ENCODE measurements at places on chromosomes 6 and 20. TPM values are rescaled to one million over a fixed set of nuclear protein-coding genes. Genes with fewer than 3 reads are reported as not detected.

- DNase-seq: no peak
Observed at GRCh38 chr6:157170535-157170934, 152.8 kb downstream of the TMEM242 start.

- peak; percentile 62 for DNase-seq
Observed at GRCh38 chr6:35583893-35584688, 71.4 kb upstream of the TULP1 start.

- peak; percentile 98 for DNase-seq
Observed at GRCh38 chr6:16769131-16769985, 8.1 kb upstream of the ATXN1 start.

Gene NMBR
- total RNA-seq: not detected

DNA sequence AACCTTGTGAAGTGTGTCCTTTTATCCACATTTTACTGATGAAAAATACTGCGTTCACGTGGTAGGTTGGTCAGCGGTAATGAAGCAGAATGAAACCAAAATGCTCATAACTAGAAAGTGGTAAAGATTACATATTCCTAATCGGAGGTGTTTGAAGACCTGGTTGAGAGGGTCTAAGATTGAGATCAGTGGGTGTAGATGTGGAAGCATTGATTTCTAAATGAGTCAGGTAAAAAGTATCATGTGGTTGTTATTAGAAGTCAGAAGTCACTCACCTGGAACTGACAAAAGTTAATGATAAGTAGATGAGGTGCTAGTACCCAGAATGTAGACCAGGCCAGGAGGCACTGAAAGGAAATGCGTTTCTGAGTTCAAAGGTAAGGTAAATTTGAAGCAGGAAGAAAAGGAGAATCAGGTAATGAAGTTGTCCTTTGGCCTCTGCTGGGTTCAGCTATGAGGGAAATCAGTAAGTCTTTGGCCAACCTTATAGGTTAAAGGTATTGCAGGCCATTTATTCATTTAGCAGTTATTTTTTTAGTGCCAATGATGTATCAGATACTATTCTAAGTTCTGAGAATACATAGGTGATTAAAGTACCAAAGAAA, 31.2 kb downstream of the FAM83B start:
- no peak for DNase-seq

- DNase-seq: no peak
Observed at GRCh38 chr20:24437196-24438082, 32.0 kb upstream of the SYNDIG1 start.

Gene HMGCLL1
- not detected for total RNA-seq

Gene TDRD6
- total RNA-seq: not detected

DNA sequence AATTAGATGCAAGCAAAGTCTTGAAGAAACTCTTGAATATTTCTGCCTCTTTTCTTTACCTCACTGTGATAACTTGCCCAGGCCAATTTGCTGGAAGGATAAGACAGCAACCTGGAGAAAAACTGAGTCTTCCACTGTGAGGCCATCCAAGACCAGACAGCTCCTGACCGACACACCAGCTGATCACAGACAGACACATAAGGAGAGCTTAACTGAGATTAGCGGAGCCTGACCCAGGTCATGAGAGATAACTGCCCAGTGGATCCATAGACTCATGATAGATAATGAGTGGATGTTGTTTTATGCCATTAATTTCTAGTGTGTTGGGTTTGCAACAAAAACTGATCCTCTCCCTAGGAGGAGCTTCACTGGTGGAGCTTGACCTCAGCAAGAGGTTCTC, 64.4 kb upstream of the NOX3 start:
- no peak for DNase-seq

Gene QRSL1
- total RNA-seq: 14.2 TPM

DNA sequence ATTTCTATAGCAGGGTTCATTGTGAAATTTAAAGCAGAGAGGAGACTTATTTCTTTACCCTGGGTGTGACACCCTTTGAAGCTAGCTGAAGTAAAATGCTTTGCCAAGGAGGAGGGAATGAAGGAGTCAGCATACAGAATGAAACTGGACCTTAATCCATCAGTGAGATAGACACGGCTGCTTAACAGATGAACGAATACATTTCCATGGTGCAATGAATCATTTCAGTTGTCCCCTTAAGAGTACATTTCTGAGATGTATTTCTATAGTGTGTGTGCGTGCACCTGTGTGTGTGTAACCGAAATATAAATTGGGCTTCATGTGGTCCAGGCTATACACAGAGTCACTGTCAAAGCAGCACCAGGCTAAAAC, 73.8 kb upstream of the CD93 start:
- DNase-seq: no peak

- no peak for DNase-seq
Observed at GRCh38 chr20:21082584-21082983, 23.6 kb downstream of the LINC00237 start.

- DNase-seq: no peak
Observed at GRCh38 chr6:16591396-16592222, 169.7 kb downstream of the ATXN1 start.

GRCh38 chr6:96823743-96824142, 13.5 kb downstream of the GPR63 start:
- no peak for DNase-seq

DNA sequence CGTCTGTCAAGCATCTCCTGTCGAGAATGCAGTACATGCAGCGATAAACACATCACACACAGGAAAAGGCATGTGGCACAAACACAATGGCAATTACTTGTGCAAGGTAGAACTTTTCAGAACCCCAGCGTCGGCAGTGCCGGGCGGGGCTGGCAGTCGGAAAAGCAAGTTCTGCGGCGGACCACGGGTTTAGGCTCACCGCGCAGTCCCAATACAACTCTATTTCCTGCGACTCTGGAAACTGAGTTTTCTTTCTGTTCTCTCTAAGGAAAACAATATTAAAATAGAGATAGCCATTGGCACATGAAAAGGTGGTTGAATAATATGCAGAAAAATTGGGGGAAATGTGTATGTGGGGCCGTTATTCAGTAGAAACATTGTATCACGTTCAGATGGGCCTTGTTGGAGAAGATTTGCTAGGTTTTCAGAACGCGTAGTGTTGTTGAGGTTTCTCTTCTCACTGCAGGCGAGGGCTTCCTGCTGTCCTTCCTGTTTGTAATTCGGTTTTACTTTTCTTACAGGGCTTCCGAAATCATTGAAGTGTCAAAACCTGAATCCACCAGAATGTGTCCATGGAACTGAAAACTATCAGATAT, 369.5 kb downstream of the THBS2 start:
- DNase-seq: no peak

DNA sequence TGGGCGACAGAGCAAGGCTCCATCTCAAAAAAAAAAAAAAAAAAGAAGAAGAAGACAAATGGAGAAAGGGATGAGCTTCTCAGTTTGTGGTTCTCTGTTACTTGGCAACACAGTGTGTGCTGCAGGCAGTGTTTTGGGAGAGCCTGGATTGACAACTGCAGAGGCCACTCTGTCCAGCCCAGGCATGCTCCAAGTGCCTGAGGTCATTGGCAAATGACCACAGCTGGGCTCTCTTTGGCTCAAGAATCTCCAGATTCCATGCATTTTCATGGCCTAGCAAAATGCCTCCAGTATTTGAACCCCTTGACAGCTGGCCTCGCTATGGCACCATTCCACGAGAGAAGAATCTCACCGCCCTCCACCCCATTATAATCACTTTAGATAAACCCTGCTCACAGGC, 126.2 kb downstream of the ANKRD60 start:
- peak; percentile 52 for DNase-seq

Gene TINAG
- total RNA-seq: not detected

Gene SLC17A3
- not detected for total RNA-seq

DNA sequence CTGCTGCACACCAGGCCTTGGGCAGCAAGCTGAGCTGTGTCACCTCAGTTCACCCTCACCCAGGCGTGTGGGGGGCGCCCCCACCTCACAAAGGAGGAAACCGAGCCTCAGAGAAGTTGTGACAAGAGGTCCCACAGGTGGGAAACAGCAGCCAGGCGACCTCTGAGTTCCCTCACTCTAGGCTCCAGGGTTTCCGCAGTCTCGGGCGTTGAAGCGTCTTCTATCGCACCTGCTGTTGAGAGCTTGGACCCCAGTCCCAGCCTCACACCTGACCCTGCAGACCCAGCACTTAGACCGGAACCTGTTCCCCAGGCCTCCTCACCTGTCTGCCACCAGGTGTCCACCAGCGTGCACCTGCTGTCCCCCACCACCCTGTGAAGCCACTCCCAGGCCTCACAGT, 22.3 kb upstream of the APMAP start:
- no peak for DNase-seq

DNA sequence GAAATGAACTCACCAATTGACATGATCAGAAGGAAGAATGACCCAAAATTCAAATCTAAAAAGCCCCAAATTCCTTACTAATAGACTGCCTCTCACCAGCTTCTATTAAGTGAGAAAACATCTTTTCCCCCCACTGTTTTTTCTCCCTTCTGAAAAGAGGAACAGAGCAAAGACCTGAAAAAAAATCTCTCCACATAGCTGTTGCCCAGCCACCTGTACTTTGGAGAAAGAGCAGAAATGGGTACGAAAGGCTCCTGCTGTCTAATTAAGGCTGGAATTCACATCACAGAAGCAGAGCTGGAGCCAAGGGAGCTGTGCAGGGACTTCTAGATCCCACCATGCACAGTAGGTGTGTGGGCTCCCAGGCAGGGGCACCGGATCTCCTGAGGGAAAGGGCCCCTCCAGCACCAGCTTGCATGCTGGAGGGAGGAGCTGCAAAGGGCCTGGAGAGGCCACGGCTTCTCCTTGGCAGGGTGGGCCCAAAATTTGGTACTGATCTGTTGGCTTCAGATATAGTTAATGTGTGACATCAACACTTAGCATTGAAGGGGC, 73.2 kb upstream of the DUSP22 start:
- DNase-seq: no peak

GRCh38 chr6:158150701-158151100, 17.4 kb downstream of the SERAC1 start:
- peak; percentile 85 for DNase-seq

DNA sequence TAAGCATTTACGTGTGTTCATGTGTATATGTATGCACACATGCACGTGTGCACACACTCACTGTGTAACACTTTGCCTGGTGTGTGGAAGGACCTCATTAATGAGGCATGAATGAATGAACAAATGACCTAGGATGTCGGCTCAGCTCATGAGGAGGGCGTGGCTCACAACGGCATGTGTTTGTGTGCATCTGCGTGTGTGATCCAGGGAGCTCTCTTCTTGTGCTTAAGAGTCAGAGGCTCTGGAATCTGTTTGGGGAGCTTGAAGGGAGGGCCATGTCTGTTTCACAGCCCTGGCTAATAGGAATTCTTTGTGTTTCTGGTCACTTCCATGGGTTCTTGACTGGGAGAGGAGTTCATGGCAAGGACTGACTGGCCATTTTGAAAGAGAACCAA, 32.7 kb downstream of the TOX2 start:
- DNase-seq: no peak

DNA sequence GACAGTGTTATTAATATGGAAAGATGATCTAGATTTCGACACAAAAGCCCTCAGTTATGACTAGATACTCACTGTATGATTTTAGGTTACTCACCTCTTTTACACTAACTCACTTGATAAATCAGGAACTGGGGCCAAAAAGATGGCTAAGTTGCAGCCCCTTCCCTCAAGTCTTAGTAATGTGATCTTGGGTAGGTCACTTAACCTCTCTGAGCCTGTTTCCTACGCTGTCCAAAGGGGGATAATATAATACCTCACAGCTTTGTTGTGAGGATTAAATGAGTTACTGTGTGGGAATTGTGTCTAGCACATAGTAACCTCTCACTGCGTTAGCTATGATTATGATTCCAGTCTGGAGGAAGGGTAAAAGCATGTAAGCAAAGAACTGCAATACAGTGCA, 1.3 kb downstream of the TTI1 start:
- DNase-seq: no peak

DNA sequence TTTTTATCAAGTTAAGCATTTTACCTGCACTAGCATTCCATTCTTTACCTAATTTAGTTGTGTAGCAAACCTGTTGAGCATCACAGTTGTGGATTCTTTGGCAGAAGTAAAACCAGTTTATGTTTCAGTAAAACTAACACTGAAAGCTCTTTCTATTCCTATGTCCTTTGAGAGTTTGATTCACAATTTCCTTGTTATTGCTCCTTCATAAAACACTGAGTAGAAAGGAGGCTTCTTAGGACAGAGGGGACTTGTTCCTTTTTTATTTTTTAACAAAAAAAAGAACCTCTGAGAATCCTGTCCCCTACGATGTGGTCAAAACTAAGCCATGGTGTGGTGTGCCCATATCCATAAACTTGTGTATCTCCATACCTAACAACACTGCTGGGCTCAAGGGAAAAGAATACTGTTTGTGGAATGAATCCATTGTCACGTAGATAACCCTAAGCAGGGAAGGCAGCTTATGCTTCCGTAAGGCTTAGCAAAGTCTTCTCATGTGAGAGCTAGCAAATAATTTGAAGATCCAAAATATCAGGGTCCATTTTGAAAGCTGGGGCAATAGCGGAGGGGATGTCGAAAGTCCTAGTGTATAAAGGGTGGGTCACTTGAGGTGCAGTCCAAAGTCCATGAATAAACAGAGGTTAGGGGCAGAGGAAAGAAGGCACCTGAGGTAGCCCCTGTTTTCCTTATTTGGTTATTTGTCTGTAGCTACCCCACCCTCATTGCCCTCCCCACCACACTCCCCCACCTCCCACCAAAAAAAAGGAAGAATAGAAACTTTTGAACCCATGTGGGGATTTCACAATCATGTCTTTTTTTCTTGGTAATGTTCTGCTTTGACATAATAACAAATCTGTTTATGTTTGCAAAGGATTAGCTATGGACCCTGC, 71.0 kb downstream of the PLAGL1 start:
- no peak for DNase-seq

Gene RBPJL
- not detected for total RNA-seq

Gene AK9
- total RNA-seq: 3.0 TPM

- no peak for DNase-seq
Observed at GRCh38 chr6:74181471-74181870, 485.5 kb downstream of the CD109 start.

DNA sequence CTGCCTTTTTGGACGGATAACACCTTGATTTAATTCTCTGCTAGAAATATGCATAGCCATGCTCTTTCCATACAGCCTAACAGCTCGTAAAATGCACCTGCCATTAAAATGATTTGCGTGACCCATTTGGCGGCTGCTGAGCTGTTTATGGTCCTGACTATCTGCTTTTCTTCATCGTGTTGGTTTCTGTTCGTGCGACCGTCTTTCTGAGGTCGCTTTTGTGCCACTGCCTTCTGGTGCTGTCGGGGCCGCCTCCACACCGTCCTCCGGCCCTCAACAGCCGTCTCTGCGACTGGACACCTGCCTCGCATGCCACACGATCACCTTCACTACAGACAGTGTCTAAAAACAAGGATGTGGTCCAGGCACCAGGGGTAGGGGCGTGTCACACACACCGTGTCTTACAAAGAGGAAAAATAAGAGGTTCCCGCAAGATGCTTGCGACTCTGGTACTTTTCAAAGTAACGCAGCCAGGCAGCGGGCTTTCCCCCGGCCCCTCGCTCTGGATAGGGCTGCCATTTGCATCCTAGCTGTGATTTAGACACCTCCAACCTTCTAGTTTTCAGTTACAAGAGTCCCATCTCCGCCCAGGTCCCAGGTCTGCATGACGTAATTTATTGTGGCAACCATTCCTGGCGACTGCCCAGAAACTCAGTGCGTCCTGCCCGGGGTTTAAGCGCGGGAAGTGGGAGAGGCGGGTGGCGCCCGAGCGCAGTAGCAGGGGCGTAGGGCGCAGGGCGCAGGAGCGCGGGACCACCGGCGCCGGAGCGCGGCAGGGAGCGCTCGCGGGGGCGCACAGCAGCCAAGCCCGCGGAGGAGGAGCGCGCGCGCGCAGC, at the start of gene STMND1:
Gene STMND1, plus strand, starts transcription at position 629 of the 836 bp plus-strand sequence. CDS start 208 bp downstream, outside the sequence.
- no peak for DNase-seq

Gene SNAP25
- total RNA-seq: 2.9 TPM

Gene C20orf202
- not detected for total RNA-seq

- no peak for DNase-seq
Observed at GRCh38 chr6:19394687-19395086, 442.5 kb upstream of the ID4 start.

GRCh38 chr20:62028384-62028783, 37.3 kb downstream of the TAF4 start:
- no peak for DNase-seq

Data from HT1080 (cell line).